NCI-H1105 treated with DMSO at 0.1 percent for 48 hours (cell line): ENCODE measurements at places on chromosomes 3 and 15.

- DNase-seq: no peak
These were observed 262.6 kb downstream of the TBC1D5 start for GRCh38 chr3:17479681-17480405.

DNA sequence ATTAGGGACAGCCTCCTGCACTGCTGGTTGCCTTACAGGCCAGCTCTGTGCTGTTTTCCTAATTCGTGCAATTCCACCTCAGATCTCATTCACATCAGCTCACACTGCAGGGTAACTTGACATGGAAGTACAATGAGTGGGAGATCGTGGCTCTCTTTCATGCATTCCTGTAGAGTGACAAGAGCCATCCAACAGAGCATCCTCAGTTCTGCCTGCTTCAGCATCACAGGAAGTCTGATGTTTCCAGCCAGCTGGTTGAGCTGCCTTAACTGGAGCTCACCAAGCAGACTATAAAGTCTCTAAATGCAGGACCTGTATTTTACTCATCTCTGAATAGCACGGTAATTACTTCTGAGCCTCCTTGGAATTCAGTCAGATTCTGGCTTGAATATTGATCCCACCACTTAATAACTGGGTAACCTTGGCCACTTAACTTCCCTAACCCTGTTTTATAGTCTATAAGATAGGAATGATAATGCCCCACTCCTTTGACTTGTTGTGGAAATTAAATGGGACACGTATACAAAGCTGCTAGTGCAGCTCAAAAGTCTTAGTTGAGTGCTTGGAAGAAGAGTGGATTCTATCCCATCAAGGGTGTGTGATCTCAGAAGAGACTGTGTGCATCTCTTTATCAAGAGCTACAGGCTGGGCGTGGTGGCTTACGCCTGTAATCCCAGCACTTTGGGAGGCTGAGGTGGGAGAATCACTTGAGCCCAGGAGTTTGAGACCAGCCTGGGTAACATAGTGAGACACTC is 1.4 kb upstream of the DIS3L start:
- DNase-seq: no peak

GRCh38 chr3:179452176-179452564 is 900 bp upstream of the GNB4 start:
- DNase-seq: no peak

GRCh38 chr3:184771301-184772127 is 40.5 kb upstream of the VPS8 start:
- DNase-seq: no peak

DNA sequence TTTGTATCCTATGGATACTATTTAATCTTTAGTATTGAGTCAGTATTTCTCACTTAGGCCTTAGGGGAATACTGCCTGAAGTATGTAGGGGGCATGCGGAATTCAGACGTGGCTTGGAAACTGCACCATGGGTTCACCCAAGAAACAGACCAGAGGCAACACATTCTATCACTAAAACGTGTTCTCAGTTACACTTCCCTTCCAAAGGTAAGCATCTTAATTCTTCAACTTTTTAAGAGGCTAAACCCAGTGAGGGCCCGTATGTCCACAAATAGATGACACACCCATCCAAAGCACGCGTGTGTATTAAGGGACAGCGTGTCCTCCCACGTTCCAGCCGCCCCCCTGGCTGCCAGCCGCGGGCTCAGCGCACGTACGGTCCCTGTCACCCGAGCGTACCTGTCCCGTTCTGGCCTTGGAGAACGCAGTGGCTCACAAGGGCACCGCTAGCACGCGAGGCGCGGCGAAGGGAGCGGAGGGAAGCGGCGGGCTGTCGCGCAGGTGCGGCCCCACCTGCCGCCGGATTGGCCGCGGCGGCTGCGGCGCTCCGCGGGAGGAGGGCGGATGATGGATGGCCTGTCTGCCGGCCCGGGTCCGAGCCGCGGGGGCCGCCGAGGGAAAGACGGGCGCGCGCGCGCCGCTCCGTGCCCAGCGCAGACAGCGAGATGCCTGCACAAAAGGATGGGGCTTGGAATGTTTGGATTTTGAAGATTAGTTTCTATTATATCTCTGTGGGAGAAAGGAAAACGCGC is 1003.9 kb upstream of the NR2F2 start:
- no peak for DNase-seq

- DNase-seq: no peak
These were observed 127.3 kb downstream of the RAP2B start for GRCh38 chr3:153289334-153289808.

DNA sequence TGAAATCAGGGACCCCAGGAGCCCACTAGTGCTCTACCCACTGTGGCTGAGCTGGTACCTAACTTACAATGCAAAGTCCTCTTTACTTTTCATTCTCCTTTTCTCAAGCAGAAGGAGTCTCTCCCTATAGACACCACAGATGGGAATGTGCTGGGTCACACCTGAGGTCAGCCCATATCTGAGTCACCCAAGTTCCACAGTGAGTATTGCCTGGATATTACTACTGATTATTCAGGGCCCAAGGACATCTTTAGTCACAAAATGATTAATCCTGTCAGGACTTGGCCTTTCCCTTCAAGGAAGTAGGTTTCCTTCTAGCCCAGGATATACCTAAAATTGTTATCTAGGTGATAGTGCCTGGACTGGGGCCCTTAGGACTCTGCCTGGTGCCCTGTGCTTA is 1305.2 kb downstream of the SI start:
- DNase-seq: no peak

DNA sequence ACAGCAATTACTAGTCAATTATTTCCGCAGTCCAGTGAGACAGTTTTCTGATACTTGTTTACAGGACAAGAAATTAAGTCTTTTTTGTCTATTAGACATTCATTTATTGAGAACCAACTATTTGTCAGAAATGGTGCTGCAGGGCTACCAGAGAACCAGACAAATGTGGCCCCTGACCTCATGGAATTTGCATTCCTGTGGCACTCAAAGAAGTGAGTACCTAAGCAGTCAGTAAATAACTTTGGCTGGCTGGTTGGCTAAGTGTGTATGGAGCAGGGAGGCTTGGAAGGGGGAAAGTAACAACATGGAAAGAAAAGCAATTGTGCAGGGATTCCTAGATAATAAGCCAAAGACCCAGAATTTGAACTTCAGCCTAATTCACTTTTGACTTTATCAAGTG is 837.0 kb upstream of the CFAP20DC start:
- no peak for DNase-seq

DNA sequence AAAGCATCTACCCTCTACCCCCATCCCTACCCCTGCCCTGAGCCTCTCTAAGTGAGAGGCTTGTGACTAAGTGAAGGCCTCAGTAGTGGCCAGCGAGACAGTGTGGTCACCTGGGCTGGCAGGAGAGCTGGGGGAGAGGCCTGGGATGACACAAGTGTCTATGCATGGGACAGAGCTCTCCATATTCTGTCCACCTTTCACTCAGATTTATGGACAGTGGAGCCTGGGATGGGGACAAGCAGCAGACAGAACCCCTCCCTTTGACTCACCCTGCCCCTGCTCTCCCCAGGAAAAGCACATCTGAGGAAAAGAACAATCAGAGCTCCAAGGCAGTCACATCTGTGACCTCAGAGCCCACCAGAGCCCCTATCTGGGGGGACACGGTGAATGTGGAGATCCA is 26.0 kb downstream of the CCDC33 start:
- no peak for DNase-seq

GRCh38 chr3:114427285-114428043 is 133.6 kb downstream of the TIGIT start:
- no peak for DNase-seq

DNA sequence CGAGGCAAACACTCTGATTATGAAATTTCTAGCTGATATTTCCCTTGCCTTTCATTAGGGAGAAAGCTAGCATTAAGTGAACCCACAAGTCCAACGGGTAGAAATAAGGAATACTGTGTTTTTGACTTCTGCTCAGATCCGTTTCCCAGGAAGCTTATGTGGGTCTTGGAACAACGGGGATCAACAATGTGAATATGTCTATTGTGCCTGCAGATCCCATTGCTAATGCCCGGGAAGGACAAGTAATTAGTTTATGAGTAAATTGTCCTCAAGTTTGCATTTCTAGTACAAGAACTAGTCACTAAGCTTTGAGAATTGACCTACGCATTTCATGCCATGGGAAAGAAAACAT is 236.4 kb downstream of the UACA start:
- DNase-seq: no peak

DNA sequence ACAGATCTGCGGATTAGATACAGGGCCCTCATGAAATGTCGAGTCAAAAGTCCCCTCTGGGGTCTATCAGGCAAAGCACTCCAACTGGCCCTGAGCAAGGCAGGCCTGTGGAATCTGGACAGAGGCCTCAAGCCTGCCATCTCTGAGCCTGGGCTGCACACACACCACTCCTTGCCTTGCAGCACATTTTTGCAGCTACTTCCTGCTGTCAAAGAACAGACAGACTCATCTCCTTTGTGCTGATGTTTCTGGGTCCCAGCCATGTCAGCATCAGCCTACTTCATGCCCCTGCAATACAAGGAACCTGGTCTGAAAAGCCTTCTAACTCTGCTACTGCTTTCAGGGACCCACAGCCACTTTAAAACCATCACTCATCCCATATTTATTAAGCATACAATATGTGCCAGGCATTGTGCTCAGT is 60.6 kb upstream of the IL12A start:
- DNase-seq: no peak

DNA sequence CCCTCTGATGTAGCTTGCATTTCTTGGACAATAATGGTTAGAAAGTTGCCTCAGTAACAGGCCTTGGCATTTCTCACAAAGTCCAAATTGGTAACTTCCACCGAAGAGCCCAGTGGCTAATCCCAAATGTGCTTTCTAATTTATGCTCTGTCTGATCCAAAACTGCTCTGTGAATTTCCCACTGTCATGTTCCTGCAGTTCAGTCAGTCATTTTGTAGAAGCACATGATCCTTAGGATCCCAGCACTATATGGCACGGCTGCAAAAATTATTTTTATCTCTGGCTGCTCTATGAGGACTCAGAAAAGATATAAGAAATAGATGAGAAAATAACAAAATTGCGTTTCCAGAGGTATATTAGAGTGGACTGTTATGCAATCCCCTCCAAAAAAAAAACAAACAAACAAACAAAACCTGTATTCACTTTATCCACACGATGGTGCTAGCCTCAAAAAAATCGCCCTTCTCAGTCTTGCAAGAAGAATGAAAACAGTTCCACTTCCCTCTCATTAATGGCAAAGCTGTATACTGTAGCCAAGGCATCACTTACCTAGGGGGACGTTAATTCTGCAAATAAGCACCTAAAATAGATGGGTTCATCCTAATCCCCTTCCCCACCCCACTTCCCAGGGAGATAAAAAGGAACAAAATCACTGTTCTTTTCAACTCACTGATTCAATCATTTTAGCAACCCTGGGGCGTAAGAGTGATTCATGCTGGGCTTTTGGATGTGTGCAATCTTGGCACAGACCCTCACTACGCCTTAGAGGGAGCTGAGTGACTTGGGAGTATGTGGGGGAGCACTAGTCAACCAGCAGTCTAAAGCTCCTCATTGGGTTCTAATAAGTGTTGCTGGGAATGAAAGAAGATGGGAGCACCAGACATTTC is 61.3 kb downstream of the TMCO5A start:
- peak; percentile 50 for DNase-seq

DNA sequence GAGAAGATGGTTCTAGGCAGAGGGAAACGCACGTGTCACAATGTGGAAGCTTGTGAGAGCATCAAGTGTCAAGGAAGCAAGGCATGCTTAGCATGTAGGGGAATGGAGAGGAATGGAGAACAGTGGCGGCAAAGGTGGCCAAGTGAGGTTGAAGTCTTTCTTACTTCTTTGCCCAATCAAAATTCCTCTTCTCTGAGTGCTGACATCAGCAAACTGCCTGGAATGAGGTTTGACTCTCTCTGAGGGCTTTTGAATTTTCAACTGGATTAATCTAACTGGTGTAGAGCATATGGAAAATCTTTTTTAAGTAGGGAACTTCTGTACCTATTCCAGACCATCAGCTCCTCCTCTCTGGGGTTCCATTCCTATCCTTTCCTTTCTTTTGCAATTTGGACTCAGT is 61.9 kb upstream of the BNC1 start:
- DNase-seq: no peak

- no peak for DNase-seq
These were observed 119.4 kb upstream of the STRIT1 start for GRCh38 chr3:155412904-155413303.

DNA sequence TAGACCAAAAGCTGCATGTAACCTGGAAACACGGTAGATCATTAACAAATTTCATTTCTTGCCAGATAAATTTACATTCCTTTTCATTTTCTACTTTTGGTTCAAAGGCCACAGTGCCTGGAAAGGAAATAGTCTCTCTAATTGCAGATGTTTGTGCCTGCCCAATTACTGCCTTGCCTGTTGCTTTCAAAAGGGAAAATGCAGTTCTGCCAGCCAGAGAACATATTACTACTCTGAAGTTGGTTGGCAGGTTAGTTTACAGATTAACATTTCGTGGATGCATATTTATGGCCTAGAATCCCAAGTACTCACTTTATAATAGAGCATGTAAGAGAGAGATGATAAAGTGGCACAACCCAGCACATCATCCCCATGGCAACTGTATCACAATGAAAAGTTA is 124.3 kb upstream of the LRRC3B start:
- DNase-seq: peak; percentile 2

DNA sequence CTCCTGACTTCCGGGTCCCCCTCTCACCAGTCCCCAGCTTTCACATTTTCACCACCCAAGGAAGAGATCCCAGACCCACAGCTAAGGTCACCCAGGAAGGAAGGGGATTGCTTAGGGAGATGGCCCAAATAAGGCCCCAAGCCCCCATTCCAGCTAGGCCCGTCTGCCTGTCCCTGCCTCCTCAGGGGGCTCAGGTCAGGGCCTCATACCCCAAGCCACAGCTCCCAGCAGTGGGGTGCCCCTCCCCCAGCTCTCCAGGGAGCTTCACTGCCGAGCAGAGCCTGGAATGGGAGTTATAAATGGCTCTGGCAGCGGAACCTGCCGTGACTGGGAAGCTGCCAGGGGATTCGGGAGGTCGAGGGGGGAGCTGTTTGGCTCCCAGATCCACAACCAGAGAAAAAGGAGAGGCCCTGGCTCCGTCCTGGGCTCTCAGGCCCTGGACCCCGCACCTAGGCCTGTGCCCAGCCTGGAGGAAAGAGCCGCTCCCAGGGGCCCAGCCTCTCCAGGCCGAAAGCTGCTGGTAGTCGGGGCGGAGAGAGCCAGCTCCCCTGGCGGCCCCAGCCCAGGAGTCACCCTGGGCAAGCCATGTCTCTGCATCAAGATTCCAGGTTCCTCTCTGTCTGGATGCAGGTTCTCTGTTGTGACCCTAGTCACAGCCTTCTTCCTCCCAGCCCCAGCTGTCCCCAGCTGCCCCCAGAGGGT is 550 bp downstream of the CCDC9B start:
- DNase-seq: peak; percentile 36

- no peak for DNase-seq
These were observed 399.9 kb downstream of the PDCD6IP start for GRCh38 chr3:34198309-34198708.

DNA sequence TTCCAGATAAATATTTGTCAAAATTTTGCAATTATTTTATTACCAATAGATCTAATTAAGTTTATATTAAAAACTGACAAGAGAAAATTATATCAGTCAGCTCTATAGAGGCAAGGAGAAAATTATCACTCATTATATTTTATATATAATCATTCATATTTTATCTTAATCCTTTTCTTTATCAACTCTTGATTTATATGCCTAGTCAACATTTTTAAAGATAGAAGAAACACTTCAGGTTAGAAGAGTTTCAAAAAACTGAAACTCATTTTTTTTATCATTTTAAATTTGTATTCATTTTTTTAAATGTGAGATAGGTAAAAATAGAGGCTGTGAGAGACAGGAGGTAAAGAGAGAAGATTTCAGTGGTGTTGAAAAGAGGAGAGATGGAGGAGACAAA is 217.3 kb upstream of the P2RY1 start:
- DNase-seq: no peak
